Stimulated activated CD8-positive, alpha-beta memory T cell treated with anti-CD3 and anti-CD28 coated beads, Interleukin-7, amount 100 ng/mL, for 24 hours (primary cell): ENCODE measurements at places on chromosomes 13 and 19.

GRCh38 chr19:13788991-13789390 lies 6.3 kb upstream of the ZSWIM4 start:
- DNase-seq = no peak

GRCh38 chr19:47609906-47610894 lies 1.3 kb downstream of the BICRA start:
- no peak for DNase-seq

DNA sequence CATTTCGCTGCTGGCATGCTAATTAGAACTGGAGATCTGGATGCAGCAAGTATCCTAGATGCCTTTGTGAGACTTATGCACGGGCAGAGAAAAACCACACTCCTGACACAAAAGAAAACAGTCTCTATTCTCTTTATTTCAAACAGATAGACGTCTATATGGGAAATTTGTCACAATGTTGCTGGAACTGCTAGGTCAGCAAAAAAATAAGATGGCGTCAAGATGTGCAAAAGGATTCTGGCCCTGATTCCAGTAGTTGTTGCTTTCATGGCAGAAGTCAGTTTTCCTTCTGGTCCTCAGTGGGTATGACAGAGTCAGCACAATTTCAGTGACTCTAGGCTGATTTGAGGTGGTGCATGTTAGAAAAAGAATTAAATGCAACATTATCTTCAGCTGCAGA lies 1068.0 kb downstream of the SLITRK5 start:
- DNase-seq = no peak

DNA sequence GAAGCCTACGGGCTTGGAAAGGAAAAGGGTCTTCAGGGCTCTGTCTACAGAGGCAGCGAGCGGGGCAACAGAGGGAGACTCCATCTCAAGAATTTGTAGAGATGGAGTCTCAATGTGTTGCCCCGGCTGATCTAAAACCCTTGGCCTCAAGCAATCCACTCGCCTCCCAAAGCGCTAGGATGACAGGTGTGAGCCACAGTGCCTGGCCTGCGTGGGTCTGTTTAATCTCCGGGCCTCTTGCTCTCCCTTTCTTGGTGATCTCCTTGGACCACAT lies 8.1 kb downstream of the RPS9 start:
- no peak for DNase-seq

DNA sequence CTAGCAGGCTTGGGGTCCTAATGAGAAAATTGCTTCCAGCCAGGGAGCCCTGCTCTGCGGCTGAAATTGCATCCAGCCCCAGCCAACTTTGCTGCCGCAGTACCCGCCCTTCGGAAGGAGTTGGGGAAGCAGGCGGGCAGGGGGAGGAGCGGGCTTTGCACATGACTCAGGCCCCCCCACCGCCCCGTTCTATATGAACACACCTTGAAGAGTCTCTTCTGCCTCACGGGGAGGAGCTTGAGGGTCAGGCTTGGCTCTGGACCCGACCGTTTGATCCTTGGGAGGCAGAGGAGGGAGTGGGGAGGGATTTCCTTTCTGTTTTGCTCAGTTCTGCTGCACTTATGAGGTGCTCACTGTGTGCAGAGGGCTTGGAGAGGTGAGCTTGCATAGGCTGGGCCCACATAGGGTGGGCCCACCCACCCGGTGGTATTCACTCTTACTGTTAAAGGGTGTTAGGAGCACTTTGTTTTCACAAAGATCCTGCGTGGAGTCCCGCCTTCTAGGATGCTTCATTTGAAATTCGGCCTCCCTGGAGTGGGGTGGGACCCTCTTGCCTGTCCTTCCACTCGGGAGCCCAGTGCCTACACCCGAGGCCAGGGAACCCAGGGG lies 46.5 kb downstream of the LYL1 start:
- DNase-seq = no peak

GRCh38 chr19:50636317-50637085 lies 3.2 kb downstream of the SYT3 start:
- no peak for DNase-seq

- DNase-seq = no peak
These were observed 20.1 kb upstream of the N4BP2L1 start for GRCh38 chr13:32447894-32448623.

DNA sequence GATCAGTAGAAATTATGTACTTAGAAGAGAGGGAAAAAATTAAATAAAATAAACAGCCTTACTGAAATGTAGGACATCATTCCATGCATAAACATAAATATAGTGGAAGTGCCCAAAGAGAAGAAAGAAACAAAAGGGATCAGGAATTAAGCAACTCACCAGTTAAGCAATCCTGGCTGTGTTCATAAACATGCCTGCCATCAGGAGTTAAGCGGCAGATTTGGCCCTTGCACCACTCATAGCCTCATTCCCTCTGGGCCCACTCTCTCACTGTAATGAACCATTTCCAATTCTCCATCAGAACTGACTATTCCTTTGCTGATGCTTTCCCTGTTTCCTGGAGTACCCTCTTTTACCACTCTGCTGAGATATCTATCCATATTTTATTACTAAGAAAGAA lies 281.4 kb downstream of the LHFPL6 start:
- DNase-seq = no peak

DNA sequence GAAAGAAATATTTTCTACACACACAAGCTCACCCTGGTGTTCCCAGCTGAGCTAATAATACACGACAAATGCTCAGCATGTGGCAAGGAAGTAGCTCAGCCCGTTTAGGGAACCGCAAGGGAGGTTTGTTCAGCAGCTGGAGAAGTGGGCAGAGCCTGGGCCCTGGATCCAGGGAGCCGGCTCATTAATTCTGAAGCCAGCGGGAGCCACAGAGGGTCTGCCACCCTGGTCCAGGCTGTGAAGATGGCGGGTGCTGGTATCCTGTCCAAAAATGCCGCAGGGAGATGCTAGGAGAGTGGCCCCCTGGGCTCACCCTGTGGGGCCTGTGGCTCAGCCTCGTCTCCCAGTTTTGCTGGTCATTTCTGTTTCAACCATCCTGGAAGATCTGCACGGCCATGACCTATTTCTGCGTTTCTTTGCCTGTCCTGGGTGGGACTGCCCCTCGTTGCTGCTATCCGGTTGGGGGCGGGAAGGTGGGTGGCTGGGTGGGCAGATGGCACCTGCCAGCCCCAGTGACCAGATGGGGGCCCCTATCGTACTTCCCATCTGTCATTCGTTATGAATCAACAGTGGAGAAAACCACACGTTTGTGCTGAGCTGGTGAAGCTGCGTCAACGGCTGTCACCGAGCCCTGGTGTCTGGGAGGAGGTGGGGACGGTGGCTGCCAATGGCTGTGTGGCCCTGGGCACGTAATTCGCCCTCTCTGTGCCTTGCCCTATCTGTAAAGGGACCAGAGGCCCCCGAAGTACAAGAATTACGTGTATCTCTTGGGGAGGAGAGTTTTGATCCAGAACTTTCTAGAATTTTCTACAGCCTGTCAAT lies 2.7 kb upstream of the GNA15 start:
- peak; percentile 60 for DNase-seq

DNA sequence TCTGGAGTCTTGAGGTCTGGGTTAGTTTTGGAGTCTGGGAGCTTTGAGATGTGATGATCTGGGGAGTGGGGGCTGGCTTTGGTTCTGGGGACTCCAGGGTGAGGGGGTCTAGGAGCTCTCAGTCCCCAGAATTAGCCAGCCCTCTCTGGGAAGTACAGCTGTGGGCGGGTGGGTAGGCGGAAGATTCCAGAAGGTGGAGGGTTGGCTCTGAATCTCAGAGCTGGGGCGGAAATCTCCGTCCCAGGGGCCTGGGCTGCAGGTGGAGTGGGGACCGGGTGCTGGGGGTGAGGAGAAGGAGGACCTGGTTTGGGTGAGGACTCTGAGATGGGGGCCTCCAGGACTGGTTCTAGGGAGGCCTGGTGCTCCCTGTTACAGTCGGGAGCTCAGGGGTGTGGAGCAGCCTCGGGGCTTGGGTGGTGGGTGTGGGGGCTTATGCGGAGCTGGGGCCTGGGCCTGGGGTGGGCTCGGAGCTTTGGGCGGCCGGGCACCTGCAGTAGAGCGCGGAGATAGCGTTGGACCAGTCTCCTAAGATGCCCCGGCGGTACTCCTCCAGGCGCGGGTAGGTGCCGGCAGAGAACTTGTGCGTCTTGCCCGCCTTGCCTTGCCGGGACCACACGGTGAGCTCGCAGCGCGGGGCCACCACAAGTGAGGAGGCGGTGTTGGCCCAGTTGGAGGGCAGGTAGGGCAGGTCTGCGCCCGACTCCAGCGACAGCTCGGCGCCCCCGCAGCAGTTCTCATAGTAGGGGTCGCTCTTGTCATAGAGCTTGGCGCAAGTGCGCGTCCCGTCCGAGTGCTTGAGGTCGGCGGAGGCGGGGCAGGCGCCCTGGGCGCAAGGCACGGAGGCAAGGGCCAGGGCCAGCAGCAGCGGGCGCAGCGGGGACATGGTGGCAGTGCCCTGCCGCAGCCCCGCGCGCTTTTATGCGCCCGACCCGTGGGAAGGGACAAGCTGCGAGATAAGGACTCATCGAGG lies at the start of gene SYCN:
Gene SYCN (minus strand): TSS at position 892 of the 970 bp plus-strand sequence. CDS start 9 bp downstream, at position 883.
- DNase-seq = no peak

GRCh38 chr19:55384131-55384919 lies at the start of gene TMEM238:
TMEM238 (minus strand) TSS chr19:55384292; CDS start chr19:55384259, 33 bp downstream.
- DNase-seq = no peak

DNA sequence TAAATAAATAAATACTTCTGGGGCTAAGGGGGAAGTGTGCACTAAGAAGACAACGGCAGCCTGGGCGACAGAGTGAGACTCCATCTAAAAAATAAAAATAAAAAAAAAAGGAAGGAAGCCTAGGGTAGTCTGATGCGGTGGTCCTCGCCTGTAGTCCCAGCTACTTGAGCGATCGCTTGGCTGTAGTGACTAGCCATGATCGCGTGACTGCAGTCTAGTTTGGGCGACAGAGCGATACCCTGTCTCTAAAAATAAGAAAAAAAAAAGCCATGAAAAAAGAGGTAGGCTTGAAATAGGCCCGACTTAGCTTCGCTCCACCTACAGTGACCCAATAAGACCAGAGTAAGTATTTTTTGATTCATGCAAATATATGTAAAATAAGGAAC lies 661 bp upstream of the BABAM1 start:
- no peak for DNase-seq
